ENCODE measurements at places on chromosomes 4 and X.

- DNase-seq: no peak
Measured at GRCh38 chr4:73706811-73707210, 33.6 kb upstream of the CXCL8 start.

DNA sequence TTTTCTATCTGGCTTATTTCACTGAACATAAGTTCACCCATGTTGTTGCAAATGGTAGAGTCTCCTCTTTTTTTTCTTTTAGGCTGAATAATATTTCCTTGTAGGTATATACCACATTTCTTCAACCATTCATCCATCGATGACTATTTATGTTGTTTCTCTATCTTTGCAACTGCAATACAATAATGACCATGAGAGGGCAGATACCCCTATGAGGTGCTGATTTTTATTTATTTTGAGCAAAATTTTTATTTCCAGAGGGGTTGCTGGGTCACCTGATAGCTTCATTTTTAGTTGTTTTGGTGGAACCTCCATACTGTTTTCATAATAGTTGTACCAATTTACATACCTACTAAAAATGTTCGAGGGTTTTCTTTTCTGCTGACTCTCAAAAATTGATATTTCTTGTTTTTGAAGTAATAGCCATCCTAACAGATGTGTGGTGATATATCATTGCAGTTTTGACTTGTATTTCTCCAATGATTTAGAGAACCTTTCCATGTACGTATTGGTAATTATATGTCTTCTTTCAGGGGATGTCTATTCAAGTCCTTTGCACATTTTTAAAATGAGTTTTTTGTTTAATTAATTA, 1697.0 kb downstream of the PCDH7 start:
- DNase-seq: no peak

- peak; percentile 32 for DNase-seq
Measured at GRCh38 chrX:152904151-152905080, 6.5 kb downstream of the ZNF185 start.

DNA sequence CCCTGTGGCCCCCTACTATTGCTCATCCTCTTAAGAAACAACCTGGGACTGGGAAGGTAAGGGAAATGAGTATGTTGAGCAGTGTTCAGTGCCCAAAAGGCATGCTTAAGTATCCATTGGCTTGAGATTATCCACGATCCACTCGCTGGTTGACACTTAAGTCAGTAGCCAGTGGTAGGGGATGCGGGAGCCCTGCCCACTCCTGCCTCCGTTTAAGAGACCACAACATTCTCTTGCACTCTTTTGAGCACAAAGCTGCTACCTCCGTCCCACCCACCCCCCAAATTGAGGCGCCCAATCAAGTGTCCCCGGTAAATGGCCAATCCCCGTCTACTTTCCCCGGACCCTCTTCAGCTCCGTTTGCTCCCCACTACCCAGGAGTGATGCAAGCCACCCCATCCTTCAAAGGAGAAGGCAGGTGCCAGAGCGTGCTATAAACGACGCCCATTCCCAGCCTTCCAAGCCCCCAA, 25.0 kb downstream of the UTP14A start:
- no peak for DNase-seq

DNA sequence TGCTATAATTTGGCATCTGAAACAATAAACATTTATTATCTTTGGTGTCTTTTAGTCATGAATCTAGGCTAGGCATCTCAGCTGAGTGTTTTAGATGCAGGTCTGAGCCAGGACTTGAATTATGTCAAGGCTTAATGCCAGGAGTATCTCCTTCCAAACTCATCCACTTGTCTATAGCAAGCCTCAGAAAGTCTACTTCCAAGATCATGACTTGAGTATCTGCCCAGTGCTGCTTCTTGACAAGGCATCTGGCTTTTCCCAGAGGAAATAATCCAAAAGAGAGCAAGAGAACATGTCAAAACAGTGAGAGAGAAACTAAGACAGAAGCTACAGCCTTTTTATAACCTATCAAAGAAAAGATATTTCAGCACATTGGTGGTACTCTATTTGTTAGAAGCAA, 1052.1 kb upstream of the PCDH10 start:
- no peak for DNase-seq

GRCh38 chr4:107098401-107098800, 62.3 kb upstream of the DKK2 start:
- DNase-seq: no peak

- no peak for DNase-seq
Measured at GRCh38 chr4:5746829-5747737, 36.1 kb downstream of the EVC start.

- DNase-seq: no peak
Measured at GRCh38 chr4:138573246-138573645, 331.1 kb upstream of the SLC7A11 start.

DNA sequence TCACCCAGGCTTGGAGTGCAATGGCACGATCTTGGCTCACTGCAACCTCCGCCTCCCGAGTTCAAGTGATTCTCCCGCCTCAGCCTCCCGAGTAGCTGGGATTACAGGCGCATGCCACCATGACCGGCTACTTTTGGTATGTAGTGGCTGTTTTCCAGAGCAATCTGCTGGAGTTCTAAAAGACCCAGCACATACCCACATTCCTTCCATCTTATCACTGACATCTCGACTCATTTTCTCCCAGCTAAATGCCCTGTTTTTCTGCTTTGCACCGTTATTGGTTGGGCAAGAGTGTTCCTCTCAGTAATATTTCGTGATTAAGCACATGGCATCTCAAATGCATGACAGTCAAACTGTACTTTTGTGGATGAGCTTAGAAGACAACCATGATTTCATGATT, 53.7 kb downstream of the PRKX start:
- DNase-seq: no peak

- DNase-seq: no peak
Measured at GRCh38 chr4:84750260-84750959, 167.5 kb downstream of the CDS1 start.

DNA sequence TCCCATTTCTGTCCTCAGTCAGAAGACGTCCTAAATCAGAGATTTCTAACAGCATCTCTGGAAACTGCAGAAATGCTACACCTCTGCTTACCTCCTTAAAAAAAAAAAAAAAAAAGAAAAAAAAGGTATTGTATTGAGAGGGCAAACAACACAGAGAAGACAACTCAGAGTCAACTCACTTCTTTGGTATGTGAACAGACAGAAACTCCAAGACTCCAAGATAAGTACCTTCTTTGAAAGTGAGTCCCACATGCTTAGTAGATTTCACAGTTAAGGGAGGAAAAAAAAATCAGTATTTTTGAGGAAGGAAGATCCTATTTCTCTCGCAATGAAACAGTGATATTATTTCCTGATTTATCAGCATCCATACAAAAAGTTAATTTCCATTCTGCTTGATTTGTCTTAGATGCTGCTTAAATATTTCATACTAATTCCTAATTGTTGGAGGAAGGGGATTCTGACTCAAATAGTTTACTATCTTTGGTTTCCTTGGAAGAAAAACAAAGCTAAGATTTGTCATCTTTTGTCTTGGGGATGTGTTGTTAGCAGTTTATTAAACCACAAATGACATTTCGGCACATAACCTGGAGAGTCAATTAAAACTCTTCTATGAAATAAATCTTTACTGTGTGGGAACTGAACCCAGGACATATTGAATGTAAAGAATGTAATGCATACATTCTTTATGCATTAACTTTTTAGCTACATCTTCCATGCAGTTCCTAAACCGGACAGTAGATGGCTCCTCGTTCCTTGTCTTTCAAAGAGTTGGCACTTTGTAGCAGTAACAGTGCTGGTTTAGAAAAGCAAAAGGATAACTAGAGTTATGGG, 4.7 kb downstream of the RASGEF1B start:
- peak; percentile 90 for DNase-seq

DNA sequence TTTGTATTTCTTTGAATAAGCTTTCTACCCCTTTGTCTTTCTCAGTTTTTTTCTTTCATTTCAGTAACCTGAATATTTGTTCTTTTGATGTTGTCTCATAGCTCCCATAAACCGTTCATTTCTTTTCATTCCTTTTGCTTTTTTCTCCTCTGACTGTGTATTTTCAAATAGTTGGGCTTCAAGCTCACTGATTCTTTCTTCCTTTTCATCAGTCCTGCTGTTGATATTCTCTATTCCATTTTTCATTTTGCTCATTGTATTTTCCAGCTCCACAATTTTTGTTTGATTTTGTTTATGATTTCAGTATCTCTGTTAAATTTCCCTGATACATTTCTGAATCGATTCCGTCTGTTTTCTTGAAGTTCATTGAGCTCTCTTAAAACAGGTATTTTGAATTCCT, 129.6 kb upstream of the NUDT6 start:
- DNase-seq: no peak

GRCh38 chr4:152843481-152844090, 63.8 kb downstream of the ARFIP1 start:
- no peak for DNase-seq

DNA sequence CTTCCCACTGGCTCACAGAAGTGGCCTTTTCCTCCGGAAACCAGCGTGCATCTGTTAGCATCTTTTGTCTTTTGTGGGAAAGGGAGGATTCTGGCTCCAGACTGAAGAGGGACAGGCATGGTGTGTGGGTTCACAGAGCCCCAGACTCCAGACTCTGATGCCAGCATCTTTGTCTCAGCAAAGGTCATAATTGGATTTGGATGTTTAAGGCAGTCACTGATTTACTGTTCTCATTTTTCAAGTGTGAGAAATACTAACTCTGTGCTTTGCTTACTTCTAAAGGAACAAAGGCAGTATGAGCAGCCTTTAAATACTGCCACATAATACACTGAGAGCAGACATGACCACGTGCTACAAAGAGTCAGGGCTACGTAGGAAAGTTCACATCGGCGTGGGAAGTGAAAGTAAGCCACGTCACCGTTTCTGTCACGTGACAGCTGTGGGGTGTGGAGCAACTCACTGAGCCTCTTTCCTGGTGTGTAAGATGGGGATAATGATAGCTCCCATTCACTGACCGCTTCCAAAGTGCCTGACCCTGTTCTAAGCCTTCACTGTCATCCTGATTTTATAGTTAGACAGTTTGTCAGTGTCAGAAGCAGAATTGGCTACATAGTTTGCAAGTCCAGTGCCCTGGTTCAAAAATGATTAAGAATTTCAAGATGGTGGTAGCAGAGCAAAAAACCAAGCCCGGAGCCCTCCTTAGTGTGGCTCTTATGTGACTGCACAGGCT, 24.8 kb upstream of the TMSB4X start:
- DNase-seq: peak; percentile 91

- DNase-seq: no peak
Measured at GRCh38 chrX:134679221-134679620, 20.9 kb upstream of the PLAC1 start.

GRCh38 chrX:2325076-2325784, 175.5 kb downstream of the DHRSX start:
- DNase-seq: peak; percentile 12

GRCh38 chrX:56113785-56114436, 118.2 kb upstream of the KLF8 start:
- no peak for DNase-seq

DNA sequence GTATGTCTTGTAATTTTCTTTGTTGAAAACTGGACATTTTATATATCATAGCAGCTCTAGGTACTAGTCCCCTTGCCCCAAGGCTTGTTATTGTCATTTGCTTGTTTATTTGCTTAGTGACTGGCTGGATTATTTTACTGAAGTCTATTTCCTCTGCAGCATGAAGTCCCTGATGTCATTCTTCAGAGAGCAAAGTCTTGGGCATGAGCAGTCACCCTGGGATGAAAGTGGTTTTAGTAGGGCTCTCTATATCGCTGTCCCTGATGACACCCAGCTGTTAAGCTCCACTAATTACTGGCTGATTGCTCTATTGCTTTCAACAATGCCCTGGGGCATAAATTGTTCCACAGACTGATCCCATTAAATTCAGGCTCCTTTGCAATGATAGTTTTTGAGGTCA, 113.5 kb upstream of the USP9X start:
- no peak for DNase-seq

- no peak for DNase-seq
Measured at GRCh38 chr4:73055241-73055897, 14.1 kb downstream of the COX18 start.

DNA sequence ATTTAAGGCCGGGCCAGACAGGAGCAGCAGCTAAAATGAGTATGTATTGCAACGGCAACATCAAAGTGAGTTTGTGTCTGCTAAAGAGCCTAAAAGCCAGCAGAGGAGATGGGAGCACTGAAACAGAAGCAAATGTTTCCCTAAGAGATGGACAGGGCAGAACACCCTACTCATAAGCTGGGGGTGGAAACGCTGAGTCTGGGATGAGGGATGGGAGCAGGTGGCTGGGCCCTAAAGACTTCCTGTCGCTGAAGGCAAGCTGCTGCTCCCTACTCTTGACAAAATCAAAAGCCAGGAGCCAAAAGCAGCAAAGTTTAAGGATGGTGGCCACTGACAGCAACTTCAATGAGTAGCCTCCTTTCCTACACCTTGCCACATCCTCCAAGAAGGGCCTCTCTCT, 40.6 kb upstream of the NAP1L5 start:
- DNase-seq: no peak

DNA sequence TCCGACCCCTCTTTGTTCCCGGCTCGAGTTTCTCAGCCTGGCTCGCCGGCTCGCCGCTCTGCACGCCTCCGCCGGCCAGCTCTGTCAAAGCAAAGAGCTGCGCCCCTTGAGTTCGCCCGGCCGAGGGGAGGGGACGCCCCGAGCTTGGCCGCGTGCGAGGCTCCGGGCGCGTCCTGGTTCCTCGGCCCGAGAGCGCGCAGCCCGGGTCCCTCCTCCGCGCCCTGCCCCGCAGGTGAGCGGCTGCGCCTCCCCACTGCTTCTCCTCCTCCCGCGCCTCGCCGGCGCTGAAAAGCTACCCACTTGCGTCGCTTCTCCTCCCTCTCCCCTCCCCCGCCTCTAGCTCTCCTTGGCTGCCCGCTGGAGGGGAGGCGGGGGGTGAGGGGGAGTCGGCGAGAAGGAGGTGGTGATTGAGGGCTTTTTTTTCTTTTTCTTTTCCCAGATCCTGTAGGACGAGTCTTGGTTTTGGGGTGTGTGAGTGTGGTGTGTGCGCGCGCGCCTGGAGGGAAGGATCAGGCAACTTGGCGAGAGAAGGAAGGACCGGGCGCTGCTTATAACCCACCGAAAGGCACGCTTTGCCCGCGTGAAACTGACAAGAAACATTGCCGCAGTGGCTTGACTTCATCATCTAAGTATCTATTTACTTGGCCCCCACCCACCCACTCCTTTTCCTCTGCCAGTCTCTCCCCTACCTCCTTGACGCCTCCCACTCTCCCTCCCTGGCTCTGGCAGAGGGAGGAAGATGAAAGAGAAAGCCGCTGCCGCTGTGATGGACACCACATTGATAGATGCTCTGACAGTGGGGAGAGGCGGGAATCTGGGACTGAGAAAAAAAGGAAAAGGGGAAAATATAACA, at the start of gene LEF1:
Gene LEF1, minus strand, starts transcription at position 262 of the 853 bp plus-strand sequence. CDS start 1,165 bp downstream, outside the sequence.
- DNase-seq: peak; percentile 63

GRCh38 chr4:89995006-89995405, 100.4 kb downstream of the MMRN1 start:
- no peak for DNase-seq

GRCh38 chrX:154380153-154380552, 1.1 kb downstream of the EMD start:
- DNase-seq: no peak
